ENCODE measurements at places on chromosomes 7 and 10.
A peak's percentile ranks its signal among the peaks of the same experiment; 100 is the strongest.

GRCh38 chr10:73065441-73065840 is 31.2 kb downstream of the P4HA1 start:
- DNase-seq, result no peak

DNA sequence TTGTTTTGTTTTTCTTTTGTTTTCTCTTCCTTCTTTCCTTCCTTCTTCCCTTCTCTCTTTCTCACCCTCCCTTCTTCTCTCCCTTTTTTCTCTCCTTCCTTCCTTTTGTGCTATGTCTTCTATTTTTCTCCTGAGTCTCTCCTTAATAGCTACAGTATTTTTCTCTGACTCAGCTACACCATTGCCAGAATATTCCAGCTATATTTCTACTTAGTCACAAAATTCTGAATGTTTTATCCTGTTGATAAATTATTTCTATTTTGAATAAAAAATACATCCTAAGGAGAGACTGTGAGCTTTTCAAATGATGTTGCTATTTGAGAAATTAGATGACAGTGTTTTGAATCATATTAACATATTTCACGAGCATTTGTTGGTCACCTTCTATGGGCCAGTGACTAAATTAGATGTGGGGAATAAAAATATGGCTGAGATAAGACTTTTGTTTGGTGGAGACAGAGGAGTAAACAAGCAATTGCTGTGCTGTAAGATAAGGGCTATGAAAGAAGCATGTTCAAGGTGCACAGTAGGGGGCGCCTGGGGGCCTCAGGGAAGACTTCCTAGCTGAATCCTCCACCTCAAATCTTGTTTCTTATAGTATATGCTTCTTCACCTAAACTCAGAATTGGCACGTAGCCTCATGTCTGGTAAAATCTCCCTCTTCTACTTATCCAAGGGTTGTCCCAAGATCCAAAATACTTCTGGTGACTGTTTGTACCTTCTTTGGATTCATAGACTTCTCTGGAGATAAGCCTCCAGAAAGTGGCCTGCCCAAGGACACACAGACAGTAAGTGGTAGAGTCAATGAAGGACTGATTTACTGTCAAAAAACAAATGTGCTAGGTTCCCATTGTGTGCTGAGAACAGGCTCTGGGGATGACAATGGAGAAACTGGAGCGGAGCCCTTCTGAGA is 115.5 kb upstream of the CREB5 start:
- peak; percentile 18 for DNase-seq

DNA sequence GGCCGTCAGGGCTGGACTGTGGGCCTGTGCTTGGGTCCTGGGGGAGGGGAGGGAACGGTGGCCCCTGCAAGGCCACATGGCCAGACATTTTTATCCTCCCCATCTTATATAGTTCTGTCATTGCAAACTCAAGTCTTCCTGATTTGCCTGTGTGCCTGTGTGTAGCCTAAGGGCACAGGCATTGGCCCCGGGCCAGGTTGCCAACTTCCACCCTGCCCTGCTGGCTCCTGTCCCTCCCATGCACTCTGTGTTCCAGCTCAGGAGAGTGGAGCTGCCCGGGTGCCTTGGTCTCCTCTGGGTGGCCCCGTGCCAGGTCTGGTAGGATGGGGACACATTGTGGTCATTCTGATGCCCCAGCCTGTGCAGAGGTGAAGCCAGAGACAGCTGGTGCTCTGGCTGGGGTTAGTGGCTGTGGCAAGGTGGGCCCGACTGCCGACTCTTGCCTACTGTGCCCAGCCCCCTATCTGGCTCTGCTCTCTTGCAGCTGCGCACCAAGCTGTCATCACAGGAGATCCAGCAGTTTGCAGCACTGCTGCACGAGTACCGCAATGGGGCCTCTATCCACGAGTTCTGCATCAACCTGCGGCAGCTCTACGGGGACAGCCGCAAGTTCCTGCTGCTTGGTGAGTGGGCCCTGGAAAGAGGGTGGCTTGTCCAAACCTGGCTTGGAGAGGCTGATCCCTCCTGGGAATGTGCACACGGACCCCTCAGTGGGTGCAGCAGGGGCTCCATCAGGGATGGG is 14.8 kb downstream of the NACAD start:
- no peak for DNase-seq

- no peak for DNase-seq
These were observed 5.3 kb downstream of the MMRN2 start for GRCh38 chr10:86952106-86952505.

DNA sequence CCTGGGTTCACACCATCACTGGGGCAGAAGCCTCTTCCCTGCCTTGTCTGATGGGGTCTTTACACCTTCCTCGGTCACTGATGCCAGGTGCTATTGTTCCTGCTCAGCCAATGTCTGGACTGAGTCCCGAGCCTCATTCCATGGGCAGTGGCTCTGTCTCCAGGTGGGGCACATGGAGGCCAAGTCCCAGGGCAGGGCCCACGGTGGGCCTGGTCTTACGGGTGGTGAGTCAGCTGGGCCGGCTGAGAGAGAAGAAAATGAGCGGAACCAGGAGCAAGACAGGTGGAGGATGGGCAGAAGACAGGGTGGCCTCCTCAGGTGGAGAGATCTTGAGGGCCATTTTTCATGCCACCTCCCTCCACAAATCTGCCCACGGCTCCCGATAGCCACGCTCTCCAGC is 131.7 kb upstream of the FAM20C start:
- no peak for DNase-seq

GRCh38 chr7:21300692-21301091 is 127.2 kb upstream of the SP4 start:
- no peak for DNase-seq

DNA sequence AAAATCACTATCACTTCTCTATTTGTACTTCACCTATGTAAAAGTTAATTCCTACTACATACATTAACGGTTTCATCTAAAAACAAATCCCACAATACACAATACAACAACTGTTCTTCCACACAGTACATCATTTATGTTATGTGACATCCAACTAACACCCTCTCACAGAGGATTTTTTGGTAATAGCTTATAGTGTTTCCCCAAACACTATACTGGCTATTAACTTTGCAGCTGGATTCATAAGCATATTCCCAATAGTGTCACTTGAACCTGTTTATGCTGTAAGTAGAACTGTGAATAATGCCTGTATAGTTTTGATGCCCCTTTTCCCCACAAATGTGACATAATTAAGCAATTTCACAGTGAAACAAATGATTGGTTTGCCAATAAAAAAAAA is 49.9 kb downstream of the POT1 start:
- DNase-seq, result no peak

DNA sequence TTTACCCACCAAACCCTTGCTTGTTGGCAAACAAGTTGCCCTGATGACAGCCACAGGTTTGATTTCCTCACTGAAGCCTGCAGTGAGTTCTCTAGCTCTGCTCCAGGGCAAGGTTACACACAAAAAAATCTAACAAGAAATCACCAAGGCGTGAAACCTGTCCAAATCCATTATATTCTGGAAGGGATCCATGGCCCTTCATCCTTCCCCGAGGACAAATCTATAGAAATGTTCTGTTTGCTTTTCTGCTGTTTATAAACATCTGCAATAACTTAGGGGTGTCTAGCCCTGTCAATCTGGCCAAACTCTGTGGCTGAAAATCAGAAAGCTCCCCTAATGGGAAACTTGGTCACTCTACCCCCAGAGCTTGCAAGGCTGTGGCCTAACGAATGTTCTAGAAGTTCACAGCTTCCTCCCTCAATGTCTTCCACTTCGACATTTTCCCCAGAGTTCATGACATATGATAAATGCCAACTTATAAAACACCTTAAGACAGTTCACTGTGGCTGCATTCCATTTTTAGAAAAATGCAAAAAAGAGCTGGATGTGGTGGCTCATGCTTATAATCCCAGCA is 164.5 kb downstream of the PRPF18 start:
- no peak for DNase-seq

- DNase-seq, result no peak
These were observed 32.0 kb upstream of the MYO3A start for GRCh38 chr10:25902002-25902401.

GRCh38 chr10:86128360-86128759 is 238.2 kb downstream of the GRID1 start:
- DNase-seq, result no peak

- no peak for DNase-seq
These were observed 138.9 kb upstream of the LYZL1 start for GRCh38 chr10:29150010-29150409.

DNA sequence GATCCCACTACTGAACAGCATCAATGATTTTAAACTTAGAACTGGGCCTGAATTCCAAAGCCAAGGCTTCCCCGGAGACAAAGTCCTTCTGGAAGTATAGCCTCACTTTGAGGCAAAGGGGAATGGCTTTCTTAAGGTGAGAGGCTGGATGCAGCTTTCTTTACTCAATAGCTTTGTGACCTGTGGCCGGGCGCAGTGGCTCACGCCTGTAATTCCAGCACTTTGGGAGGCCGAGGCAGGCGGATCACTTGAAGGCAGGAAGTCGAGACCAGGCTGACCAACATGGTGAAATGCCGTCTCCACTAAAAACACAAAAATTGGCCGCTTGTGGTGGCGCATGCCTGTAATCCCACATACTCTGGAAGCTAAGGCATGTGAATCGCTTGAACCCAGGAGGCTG is 3.2 kb upstream of the FGFR2 start:
- DNase-seq, result no peak

- no peak for DNase-seq
These were observed 39.6 kb downstream of the NUP205 start for GRCh38 chr7:135597181-135597925.

All from CD4-positive, alpha-beta T cell treated with Interleukin-17A for 1 hour (primary cell).